ENCODE measurements at places on chromosomes 16 and 17.

DNA sequence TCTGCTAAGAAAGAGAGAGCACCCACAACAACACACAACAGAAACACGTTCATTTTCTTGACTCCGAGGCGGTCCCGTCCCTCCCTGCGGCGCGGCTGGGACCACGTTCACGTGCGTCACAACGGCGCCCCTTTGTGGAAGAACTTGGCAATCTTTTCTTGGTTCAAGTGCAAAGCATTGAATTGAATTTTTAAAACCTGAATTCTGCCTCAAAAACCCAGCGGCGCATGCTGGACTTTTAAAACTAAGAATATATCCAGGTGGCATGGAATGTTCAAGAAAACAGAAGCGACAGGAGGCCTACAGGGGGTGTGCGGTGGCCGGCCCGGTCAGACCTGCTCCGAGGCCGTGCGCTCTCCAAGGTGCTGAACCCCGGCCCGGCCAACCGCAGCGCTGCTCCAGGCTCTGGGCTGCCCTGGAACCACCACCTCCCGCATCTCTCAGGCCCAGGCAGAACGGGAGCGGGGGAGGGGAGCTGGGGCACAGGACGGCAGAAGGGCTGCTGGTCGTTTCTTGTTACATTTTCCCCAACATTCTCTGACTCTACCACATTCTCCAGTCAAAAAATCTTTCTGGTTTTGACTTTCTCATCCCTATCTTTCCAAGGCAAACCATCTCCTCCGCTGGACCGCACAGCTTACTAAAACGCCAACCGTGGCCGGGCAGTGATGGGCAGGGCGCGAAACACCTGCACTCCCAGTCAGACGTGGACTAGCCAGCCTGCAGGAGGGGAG is 3.4 kb upstream of the HEXD start:
- peak; percentile 88 for DNase-seq

DNA sequence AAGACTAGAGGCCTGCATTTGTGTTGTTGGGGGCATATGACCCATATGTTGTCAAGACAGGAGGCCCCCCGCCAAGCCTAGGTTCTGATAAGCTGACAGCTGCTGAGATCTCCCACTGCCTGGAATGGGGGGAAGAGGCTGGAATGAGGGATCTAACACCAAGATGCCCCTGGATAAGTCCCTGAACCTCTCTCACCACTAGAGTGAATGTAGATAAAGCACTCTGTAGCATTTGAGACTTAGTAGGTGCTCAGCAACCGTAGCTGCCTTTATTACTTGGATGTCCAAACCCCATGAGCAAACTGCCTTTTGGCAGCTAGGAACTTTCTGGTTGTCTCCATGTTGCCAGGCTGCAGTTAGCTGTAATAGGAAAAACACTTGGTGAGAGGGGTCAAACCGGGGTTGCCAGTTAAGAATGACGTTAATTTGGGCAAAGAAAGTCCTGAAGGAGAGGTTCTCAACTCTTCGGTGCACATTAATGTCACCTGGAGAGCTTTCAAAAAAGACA is 4.4 kb upstream of the RASL10B start:
- no peak for DNase-seq

GRCh38 chr17:42163113-42163512 is 8.3 kb upstream of the RAB5C start:
- DNase-seq, result no peak

DNA sequence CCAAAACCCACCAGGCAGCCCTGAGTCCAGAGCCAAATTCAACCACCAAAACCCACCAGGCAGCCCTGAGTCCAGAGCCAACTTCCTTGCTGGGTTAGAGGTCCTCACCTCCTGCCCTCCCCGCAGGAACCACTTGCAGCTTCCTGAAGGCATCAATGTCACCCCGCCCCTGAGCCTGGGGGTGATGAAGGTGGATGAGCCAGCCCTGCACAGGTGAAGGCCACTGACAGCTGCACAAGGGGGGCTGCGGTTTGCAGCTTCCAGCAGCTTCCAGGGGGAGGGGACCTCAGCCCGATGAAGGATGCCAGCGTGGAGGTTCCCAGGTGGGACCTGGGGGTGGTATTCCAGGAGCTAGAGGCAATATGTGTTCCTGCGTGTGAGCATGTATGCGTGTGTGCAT is 7.6 kb upstream of the CSNK1D start:
- no peak for DNase-seq

DNA sequence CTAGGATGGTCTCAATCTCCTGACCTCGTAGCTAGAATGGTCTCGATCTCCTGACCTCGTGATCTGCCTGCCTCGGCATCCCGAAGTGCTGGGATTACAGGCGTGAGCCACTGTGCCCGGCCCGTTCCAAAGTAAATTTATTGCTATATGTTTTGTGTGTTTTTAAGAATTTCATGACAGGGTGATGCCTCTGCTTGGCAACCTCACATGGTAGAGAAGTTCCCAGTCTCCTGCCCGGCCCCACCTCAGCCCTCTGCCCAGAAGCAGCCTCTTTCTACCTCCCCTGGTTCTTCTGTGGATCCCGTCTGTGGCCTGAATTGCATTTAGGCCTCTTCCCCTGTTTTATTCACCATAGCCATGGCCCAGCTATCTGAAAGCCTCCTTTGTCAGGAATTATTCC is 55.0 kb downstream of the B9D1 start:
- DNase-seq, result no peak

- DNase-seq, result no peak
Observed at GRCh38 chr16:56241596-56241995, 50.3 kb downstream of the GNAO1 start.

DNA sequence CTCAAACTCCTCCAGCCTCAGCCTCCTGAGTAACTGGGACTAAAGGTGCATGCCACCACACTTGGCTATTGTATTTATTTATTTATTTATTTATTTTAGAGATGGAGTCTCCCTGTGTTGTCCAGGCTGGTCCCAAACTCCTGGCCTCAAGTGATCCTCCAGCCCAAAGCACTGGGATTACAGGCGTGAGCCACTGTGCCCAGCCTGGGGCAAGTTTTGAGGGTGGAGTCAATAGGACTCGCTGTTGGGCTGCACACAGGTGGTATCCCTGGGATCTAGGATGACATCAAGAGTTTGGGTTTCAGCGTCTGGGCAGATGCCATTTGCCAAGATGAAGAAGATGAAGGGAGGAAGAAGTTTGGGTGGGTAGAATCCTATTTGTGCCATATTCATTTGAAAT is 213.9 kb downstream of the GSG1L start:
- DNase-seq, result no peak

DNA sequence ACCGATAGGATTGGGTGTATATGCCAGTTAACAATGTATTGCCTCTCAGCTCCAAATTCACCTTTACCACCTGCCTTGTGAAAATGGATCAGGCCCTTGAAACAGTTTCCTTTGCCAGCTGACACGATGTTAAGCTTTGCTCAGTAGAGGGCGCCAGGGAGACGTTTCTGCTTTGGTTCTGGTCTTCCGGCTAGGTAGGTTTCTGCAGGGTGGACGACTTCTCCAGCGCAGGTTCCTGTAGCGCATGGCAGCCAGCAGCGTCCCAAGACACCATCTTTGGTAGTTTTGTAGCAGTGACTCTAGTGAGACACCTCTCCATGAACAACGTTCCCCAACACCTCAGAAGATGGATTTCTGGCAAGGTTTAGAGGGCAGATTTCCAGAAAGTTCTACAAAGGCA is 24.0 kb downstream of the SYCE1L start:
- no peak for DNase-seq

DNA sequence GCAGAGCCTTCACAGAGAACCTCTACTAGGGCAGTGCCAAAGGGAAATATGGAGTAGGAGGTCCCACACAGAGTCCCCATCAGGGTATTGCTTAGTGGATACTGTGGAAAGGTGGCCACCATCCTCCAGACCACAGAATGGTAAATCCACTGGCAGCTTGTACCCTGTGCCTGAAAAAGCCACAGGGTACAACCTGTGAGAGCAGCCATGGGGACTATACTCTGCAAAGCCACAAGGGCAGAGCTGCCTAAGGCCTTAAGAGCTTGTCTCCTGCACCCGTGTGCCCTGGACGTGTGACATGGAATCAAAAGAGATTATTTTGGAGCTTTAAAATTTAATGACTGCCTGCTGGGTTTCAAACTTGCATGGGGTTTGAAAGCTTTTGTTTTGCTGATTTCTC is 118.0 kb upstream of the SEC14L1 start:
- DNase-seq, result no peak

GRCh38 chr17:31573047-31573446 is 181.6 kb downstream of the RAB11FIP4 start:
- DNase-seq, result no peak

GRCh38 chr17:36940313-36941264 is 3.3 kb downstream of the LHX1 start:
- DNase-seq, result no peak

DNA sequence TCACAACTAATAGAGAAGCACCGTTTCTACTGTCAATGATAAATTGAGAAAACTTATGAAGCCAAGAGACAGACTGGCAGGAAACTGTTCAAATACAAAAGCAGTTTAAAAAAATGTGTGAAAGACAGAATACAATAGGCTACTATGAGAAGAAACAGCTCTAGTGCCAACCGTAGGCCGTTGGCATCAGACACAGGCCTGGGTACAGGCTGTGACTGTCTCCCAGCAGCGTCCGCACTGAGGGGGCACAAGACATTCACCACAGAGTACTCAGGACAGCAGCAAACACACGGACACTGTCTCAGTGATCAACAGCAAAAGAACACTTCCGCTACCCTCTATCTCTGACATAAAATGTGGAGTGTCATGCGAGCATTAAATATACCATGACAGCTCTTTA is 7.8 kb upstream of the C1QBP start:
- no peak for DNase-seq

DNA sequence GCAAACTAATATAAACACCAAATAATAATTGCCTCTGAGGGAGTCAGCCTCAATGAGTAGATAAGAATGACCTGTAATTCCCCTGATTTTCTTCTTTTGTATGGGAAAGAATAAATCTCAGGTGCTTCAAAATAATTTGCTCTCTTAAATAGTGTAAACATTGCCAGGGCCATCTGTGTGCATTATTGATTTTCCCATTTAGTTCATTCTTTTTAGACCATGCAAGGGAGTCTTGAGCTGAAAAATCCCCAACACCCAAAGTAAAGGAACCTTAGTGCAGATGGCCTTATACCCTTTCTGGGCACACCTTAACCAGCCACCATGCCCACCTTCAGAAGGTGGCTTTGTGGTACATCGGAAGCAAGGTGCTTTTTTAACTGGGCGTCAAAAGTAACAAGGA is 267.2 kb downstream of the TMEM114 start:
- DNase-seq, result no peak

GRCh38 chr16:89367538-89367915 is 122.8 kb downstream of the ANKRD11 start:
- DNase-seq, result peak; percentile 60

GRCh38 chr17:32870969-32871368 is 6.0 kb downstream of the MYO1D start:
- DNase-seq, result no peak

GRCh38 chr16:50547340-50548124 is 664 bp upstream of the NKD1 start:
- peak; percentile 41 for DNase-seq

DNA sequence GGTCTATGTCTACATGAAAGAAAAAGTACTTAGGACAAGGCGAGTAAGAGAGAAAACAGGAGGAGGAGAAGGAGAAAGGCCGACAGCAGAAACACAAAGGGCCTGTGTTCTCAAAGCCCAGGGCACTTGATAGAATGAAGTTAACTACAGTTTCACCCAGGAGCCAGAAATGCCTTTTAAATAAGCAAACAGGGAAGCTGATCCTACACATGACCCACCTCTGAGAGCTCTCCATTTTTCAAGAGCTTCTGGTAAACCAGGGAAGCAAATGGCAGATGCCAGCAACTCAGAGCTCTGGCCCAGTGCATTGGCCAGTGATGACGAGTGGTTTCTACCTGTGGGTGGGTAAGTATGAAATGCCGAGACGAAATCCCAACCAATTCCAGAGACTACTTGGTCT is 163.4 kb downstream of the ZFHX3 start:
- DNase-seq, result no peak

DNA sequence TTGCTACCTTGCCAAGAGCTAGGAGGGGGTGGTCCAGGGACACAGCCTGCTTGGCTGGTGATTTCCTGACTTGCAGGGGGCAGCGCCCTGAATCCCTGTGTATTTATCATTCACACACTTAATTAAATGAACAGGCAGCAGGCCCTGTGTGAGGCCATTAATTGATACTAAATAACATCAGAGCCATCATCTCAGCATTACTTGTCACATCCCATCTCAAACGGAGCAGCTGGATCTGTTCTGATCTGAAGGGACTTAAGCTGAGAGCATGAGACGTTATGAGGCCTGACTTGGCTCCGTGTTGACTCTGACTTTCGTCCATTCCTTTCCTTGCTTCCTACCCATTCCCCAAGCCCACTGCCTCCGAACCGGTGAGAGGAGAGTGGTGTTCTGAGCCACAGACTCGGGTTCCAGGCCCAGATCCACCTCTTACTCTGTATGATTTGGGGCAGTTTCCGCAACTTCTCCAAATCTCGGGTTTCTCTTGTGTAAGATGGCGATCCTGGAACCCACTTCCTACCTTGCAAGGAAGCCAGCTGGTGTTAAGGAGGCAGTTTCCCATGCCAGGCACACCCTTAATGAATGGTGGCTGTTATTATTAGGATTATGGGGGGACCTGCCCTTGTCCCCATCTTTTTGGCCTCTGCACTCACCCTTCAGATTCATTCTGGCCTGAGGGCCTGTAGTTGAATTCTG is 33.8 kb downstream of the CACNA1G start:
- no peak for DNase-seq

GRCh38 chr16:11631214-11631613 is 37.0 kb upstream of the SNN start:
- no peak for DNase-seq

DNA sequence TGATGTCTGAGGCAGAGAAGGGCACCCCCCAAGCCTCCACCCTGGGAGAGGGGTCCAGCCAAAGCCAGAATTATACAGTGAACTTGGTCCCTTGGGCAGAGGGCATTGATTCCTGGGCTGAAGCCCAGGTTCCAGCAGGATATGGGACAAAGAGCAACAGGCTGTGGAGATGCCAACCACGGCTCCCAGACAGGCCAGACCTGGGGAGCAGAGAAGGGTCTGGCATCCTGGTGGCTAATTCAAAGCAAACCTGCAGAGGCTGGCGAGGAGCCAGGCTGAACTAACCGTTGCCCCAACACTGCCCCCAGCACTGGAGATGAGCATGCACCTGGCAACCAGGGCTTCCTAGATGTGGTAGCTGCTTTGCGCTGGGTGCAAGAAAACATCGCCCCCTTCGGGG is 3.0 kb downstream of the CES3 start:
- DNase-seq, result no peak

DNA sequence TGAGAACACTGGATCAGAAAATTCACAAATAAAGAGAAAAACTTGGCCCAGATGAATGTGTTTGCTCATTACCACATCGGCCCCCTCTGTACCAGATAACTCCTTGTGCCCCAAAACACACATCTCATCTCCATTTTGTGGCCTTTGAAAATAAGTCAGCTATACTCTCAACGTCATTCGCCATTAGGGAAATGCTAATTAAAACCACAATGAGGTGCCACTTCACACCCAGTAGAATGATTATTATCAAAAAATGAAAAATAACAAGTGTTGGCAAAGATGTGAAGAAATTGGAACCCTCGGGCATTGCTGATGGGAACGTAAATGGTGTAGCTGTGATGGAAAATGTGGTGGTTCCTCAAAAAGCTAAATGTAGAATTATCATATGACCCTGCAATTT is 34.6 kb upstream of the AKTIP start:
- DNase-seq, result no peak

- DNase-seq, result no peak
Observed at GRCh38 chr16:31138621-31139578, 3.4 kb upstream of the PRSS8 start.

- DNase-seq, result peak; percentile 61
Observed at GRCh38 chr17:632560-632959, 82.1 kb downstream of the VPS53 start.
